ENCODE measurements at places on chromosomes 3 and 15.

- peak; percentile 33 for DNase-seq
These were observed 168.1 kb downstream of the XXYLT1 start for GRCh38 chr3:195102609-195103467.

DNA sequence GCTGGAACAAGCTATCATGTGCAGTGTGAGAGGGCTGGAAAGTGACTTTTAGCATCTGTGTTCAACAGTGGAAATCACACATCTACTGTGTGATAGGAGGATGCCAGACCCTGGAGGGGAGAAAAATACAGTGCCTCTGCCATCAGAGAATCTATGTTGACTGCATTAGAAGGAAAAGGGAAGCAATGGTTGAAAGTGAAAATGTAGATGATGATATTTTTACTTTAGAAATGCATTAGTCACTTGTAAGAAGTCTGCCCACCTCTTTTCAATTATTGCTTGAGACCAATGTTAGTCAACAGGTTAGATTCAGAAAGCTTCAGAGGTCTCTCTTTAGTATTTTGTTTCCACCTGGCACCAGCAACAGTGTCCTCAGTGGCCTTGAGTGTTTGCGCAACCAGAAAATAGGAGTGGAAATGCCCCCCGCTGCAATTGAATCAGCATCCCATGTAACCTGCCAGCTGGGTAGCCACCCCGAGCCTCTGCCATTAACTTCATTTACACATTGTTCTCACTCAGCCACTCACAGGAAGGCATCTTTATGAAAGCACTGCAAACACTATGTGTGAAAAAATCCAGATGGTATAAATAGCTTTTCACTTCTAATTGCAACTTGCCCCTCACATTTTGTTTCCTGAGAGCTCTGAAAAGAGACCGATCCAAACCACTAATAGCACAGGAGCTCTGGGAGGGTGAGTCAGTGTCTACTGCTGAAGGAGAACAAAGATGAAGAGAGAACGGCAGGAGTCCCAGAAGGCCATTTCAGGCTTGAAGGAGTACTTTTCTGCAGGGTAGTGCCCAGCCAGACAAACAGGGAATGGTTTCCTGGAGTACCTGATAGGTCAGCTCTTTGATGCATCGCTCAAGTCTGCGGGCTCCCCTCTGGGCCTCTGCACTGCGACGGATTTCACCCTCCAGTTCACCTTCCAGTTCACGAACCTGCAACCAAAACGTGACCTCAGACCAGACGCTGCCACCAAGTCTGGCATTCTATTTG lies 92.1 kb downstream of the HHLA2 start:
- DNase-seq, result no peak

DNA sequence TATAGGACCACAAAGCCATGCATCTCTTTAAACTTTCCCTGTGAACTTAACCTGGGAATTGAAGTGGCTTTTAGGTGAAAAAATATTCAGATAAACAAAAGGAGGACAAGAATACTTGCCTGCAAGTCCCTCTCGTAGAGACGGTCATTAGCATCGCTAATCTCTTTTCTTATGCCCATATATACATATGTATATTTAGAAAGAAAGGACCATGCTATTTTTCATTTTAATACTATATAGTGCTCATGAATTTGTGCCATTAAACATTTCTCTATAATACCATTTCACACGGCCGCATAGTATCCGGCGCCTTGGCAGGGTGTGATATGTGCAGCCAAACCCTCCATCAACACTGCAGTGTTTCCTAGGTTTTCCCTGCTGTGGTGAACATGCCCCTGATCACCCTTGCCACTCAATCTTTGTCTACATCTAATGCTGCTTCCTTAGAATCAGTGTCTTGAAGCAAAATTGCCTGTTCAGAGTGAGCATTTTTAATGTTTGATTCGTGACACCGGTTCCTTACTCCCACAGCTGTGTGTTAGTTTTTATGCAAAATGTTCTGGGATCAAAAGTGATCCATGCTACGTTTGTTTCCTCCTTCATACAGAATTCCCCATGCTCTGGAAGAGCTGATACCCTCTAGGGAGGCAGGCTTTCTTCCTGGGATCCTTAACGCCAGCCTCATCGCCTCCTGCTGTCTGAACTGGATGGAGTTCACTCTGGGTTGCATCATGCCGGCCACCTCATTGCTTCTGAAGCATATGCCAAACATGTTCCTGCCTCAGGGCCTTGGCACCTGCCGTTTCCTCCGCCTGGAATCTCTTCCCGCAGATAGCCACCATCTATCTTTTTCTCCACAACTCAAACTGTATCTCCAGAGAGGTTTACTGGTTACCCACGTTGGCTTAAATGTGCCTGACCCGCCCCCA lies 118.1 kb downstream of the FBLN2 start:
- no peak for DNase-seq

GRCh38 chr15:57554812-57555179 lies 36.9 kb upstream of the MYZAP start:
- DNase-seq, result no peak

- DNase-seq, result no peak
These were observed 298.7 kb downstream of the CLSTN2 start for GRCh38 chr3:140233702-140234101.
